ENCODE measurements at places on chromosomes 11 and 22. TPM values are rescaled to one million over a fixed set of nuclear protein-coding genes. Genes with fewer than 3 reads are reported as not detected.

C22orf15 gene
- total RNA-seq: not detected

NELL1 gene
- total RNA-seq: not detected

LMO1 gene
- not detected for total RNA-seq

DNA sequence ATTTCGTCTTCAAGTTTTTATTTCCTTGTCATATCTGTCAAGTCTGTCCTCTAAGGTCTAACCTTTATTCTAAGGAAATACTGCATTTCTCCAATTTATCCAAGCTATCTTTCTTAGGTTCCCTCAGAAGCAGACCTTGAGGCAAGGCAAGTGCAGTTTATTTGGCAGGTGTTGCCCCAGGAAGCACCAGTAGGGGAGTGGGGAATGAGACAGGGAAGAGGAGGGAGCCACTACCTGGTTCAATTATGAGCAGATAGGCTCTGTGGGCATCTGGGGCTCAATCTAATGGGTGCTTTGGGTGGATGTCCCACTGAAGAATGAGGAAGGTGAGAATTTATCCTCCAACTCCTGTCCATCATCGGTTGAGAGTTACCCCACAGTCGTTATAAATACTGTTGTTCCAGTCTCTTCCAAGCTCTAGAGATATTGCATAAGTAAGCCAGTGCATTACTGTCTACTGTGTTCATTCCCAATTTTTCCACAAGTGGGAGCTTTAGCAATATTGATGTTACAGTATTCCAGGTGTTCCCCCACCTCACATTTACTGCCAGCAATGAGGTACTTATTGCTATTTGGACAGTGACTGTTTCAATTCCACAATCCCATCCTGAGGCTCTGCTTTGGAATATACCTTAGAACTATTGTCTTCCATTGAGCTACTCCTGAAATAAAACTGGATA, 154.9 kb upstream of the CEP126 start:
- H3K4me1 ChIP-seq: no peaks in the 10 kb centered on the region
- peaks cover 10% of the 10 kb centered on the region for H3K27me3 ChIP-seq
- no peak overlapping the region for H3K27ac ChIP-seq
- DNase-seq: no peak
- H3K4me3 ChIP-seq: no peak overlapping the region

- no peak overlapping the region for H3K4me3 ChIP-seq
- H3K36me3 ChIP-seq: peaks cover 4% of the 10 kb centered on the region
Measured at GRCh38 chr22:30150212-30150611, 69.9 kb downstream of the HORMAD2 start.

Measured in chondrocyte (in vitro differentiated cells).